ENCODE measurements at places on chromosomes 3 and 15. TPM values are rescaled to one million over a fixed set of nuclear protein-coding genes. Genes with fewer than 3 reads are reported as not detected.

MRPS22 gene
- total RNA-seq = 35.7 TPM

ALDH1A2 gene
- total RNA-seq = 1.4 TPM

CPNE9 gene
- 0.69 TPM for total RNA-seq

VEPH1 gene
- total RNA-seq = 12.3 TPM

GRCh38 chr15:41513506-41514227 is at the start of gene LTK:
Gene LTK (minus strand): TSS chr15:41513827. CDS start chr15:41513709, 118 bp downstream.
- no peak for DNase-seq

DNA sequence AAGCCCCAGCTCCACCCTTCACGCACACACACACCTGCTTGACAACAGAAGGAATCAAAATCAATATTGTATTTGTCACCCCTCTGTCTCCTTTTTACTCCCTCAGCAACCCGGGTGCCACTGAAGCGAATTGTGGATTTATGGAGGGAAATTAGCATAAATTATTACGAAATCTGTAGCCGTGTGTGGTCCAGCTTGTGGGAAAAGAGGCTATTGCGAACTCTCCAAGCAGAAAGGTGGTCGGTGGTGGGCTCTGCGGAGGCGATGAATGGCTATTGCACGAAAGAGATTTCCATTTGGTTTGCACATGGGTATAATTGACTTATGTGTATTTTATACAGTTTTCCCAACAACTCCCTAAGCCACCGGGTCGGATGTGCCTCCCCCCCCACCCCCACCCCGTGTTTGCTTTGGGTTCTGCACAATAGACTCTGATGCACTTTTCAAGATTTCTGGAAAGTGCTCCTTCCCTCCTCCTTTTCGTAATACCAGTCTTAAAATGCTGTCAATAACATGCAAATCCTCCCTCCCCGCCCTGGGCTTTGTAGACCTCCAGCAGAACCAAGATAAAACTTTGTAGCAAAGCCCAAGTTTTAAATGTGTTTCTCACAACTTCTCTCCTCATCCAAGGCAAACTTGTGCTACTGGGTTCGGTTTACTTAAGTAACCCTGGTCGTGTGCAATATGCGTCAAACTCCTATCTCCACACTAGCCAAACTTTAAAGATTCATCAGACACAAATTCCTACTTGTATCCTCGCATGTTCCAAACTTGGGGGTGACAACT is 3.1 kb upstream of the FOXB1 start:
- no peak for DNase-seq

- DNase-seq = no peak
Measured at GRCh38 chr3:71413572-71413971, 170.0 kb downstream of the FOXP1 start.

GRCh38 chr3:192031941-192032340 is 571.0 kb downstream of the PYDC2 start:
- DNase-seq = no peak

GRCh38 chr15:70128414-70129140 is 30.9 kb upstream of the TLE3 start:
- DNase-seq = no peak

- no peak for DNase-seq
Measured at GRCh38 chr3:71247958-71248335, 335.6 kb downstream of the FOXP1 start.

DNA sequence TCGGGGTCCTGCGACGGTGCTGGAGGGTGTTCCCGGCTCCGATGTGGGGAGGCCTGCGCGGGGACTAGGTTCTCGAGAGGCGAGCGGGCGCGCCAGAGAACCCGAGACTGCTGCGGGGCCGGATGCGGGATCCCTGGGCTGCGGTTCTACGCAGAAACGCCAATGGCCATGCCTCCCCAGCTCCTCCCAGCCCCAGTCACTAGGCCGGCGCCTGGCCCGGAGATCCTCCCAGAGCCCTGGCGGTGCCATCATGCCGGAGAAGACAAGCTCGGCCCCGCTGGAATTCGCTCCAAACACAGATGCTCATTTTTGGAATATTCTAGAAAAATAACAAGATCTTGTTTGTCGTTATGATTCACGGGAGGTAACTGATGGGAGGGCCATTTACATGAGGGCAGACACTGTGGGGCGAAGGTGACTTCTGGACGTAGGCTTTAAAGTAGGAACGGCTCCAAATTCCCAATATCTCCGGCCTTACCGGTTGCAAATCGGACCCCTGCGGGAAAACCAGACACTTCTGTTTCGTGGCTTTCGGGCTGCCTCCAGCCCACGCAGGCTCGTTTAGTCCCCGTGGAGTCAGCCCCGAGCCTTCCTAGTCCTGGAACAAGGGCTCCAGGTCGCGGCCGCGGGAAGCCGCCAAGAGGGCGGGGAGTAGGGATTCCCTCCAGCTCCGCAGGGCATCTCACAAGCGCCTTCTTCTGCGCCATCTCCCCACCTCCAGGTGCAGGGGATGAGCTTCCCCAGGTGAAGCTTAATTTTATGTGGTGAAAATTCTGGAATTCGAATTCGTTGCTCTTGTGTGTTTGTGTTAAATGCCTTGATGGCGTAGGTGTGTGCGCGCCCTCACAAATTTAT is 74.8 kb upstream of the POLG start:
- DNase-seq = no peak

DNA sequence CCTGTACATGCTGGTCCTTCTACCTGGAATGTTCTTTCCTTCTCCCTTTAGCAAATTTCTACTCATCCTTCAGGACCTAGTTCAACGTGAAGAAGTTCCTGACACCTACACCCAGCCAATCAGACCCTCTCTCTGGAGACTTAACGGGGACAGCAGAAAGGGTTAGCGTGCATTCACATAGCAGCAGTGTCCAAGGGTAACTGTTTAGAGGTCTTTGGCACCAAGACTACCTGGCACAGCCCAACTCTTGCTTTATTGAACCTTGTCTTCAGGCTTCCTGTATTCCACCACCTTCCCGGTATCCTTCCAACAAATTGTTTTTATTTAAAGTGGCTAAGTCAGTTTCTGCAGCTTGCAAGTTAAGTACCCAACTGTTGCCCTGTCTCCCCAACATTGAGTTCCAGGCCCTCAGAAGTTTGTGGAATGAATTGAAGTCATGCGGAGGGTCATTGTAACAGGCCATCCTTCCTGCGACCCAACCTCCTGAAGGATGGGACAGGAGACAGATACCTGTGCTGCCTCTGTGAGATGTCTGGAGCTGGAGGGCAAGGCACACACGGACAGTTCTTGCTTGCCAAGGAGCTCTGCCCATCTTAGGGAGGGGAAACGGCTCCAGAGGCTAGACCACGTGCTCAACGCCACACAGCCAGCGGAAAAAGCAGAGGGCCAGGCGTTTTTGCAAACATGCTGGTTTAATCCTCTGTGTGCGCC is 14.4 kb upstream of the WNT7A start:
- no peak for DNase-seq

Measured in progenitor cell of endocrine pancreas (in vitro differentiated cells).